ENCODE measurements at places on chromosomes 16 and 17. TPM values are rescaled to one million over a fixed set of nuclear protein-coding genes. Genes with fewer than 3 reads are reported as not detected.

GRCh38 chr16:46727630-46728029 is 20.5 kb downstream of the MYLK3 start:
- H3K4me1 ChIP-seq, result no peaks in the 10 kb centered on the region
- H3K4me3 ChIP-seq, result no peak overlapping the region
- no peaks in the 10 kb centered on the region for H3K36me3 ChIP-seq
- no peak overlapping the region for H3K27ac ChIP-seq

- H3K27me3 ChIP-seq, result no peaks in the 10 kb centered on the region
- peaks cover 95% of the 10 kb centered on the region for H3K36me3 ChIP-seq
- no peaks in the 10 kb centered on the region for H3K4me1 ChIP-seq
- H3K4me3 ChIP-seq, result no peak overlapping the region
- no peak for DNase-seq
These were observed 49.7 kb upstream of the ENDOV start for GRCh38 chr17:80365001-80365965.

GRCh38 chr17:76056882-76057281 is 15.4 kb downstream of the SRP68 start:
- no peaks in the 10 kb centered on the region for H3K4me1 ChIP-seq
- H3K36me3 ChIP-seq, result peaks cover 91% of the 10 kb centered on the region
- H3K27me3 ChIP-seq, result no peaks in the 10 kb centered on the region
- no peak overlapping the region for H3K27ac ChIP-seq
- no peak overlapping the region for H3K4me3 ChIP-seq

- DNase-seq, result no peak
- peaks cover 13% of the 10 kb centered on the region for H3K27me3 ChIP-seq
- H3K36me3 ChIP-seq, result no peaks in the 10 kb centered on the region
These were observed 986 bp downstream of the FA2H start for GRCh38 chr16:74773446-74774222.

DNA sequence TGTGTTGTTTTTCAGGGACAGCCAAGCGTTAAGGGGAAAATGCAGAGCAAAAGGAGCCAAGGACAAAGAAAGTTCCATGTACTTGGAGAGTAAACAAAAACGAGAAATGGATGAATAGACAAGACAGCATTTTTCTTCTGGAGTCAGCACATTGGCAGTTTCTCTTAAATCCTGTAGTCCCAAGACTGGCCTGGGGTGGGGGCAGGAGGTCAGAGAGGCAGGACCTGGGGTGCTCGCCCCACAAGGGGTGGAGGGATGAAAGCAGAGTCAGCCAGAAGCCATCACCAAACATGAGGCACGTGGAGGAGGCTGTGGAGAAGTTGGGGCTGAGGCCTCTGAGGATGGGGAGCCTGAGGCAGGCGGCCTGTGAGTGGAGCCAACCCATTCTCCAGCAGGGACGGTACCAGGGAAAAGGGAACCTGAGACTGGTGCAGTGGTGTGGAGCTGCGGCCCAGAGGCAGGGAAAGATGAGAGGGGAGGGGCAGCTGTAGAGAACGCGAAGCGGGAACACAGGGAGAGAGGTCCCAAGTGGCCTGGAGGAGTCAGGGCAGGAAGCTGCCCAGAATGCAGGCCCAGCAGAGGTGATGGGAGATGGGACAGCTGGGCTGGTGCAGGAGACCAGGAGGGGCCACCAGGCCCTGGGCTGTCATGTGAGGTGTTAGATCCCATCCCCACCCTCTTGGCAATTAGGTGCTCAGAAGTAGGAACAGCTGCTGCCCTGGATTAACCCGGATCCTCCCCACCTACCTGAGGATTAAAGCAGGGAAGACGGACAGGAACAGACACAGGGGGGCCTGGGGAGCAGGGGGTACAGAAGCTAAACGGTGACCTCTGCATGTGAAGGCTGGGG is 3.3 kb downstream of the TLCD3B start:
- no peaks in the 10 kb centered on the region for H3K36me3 ChIP-seq
- H3K4me3 ChIP-seq, result no peak overlapping the region
- no peak overlapping the region for H3K27ac ChIP-seq
- no peak for DNase-seq

DNA sequence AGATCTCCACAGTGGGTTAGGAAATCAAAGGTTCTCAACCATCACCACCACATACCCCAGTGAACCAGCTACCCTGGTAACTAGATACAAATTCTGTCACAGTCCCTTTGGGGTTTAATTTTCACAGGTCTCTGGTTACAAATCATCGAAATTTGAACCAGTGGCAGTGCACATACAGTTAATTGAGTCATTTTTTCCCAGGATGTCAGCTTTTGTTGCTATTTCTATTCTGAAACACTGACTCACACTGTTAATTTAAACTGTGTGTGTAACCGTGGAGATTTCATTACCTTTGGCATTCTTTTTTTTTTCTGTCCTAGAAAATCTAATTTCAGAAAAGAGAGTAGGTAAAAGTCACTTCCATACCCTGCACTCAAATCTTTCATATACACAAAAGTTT is 511.5 kb downstream of the TOX3 start:
- H3K4me3 ChIP-seq, result no peak overlapping the region
- DNase-seq, result no peak
- no peaks in the 10 kb centered on the region for H3K36me3 ChIP-seq
- no peaks in the 10 kb centered on the region for H3K27me3 ChIP-seq
- H3K4me1 ChIP-seq, result no peaks in the 10 kb centered on the region
- H3K27ac ChIP-seq, result no peak overlapping the region

DNA sequence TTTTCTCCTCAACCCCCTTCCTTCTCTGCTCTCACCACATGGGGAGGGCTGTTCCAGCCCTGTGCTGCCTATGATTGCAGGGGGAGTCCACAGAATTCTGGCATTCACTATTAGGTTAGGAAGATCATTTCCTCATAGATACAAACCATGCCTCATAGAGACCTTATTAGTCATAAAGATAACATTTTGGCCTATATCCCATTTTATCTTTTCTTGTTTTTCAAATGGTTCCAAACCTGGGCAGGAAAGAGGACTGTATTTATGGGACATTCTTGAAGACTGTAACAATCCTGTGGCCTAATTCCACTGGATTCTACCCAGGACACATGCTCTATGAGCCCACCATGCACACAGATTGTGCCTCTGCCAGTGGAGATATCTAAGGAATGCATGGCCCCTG is 51.7 kb downstream of the ASIC2 start:
- no peaks in the 10 kb centered on the region for H3K36me3 ChIP-seq
- no peak overlapping the region for H3K27ac ChIP-seq
- H3K4me1 ChIP-seq, result no peaks in the 10 kb centered on the region
- DNase-seq, result no peak
- no peak overlapping the region for H3K4me3 ChIP-seq

DNA sequence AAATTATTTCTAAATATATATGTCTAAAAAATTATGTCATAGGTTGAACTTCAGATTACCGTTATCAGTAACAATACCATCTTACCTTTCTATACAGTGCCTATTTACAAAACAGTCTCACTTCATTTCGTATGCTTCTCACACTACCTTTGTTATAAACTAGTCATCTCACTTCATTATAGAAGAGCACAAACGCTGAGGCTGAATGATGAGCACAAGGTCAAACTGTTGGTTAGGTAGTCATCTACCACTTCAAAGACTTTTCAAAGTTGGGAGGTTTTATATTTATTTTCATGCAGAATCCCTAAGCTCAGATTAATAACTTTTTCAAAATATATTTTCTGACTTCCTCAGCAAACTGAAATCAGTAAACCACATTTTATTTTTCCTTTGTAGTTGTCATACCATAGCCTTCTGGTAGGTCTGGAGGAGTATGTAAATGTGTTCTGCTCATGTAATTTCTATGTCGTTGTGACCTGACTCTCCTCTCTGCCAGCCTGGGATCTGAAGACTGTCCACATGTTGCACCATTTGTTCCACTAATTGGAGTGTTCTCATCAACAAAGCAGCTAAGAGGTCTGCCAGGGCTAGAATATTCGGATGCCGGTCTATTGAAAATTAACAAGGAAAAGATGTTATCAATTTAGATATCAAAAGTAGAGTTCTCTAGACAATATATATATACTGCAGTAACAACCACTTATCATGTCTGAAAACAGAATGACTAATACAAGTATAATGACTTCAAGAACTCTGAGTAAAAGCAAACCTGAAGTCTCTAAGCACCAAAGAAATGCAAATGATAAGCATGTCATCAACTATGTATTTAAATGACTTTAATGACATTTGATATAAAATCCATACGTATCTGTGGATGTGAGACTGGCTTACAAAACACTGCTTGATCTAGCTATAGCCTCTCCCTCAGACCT is 73.9 kb downstream of the CEP95 start:
- peaks cover 35% of the 10 kb centered on the region for H3K36me3 ChIP-seq
- no peak overlapping the region for H3K4me3 ChIP-seq

DNA sequence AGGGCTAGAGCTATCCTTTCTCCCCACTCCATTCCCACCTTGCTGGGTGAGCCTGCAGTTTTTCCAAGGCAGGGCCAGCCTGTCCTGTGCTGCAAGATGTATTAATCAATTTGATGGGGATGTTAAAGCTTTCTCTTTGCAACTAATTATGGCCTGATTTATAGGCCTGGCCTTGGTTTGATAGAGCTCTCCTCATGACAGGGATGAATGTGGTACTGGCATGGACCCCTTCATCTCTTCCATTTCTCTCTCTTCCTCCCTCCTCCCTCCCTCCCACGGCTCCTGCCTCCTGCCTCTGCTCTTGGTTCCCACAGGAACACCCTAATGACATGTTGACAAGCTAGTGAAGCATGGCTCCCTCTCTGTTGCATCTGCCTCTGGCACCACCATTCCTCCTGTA is 47.2 kb upstream of the SKAP1 start:
- no peaks in the 10 kb centered on the region for H3K36me3 ChIP-seq
- no peak for DNase-seq
- no peak overlapping the region for H3K4me3 ChIP-seq
- no peaks in the 10 kb centered on the region for H3K27me3 ChIP-seq

- no peaks in the 10 kb centered on the region for H3K36me3 ChIP-seq
- H3K27me3 ChIP-seq, result peaks cover 4% of the 10 kb centered on the region
- H3K4me3 ChIP-seq, result no peak within 1 kb of the TSS
- peaks cover 12% of the 10 kb centered on the region for H3K4me1 ChIP-seq
- DNase-seq, result no peak
- no peak within 1 kb of the TSS for H3K27ac ChIP-seq
These were observed at the start of gene CLEC10A for GRCh38 chr17:7079581-7080455. Gene CLEC10A, minus strand, starts transcription at chr17:7080251. Its CDS starts 1,439 bp downstream, at chr17:7078812.

DNA sequence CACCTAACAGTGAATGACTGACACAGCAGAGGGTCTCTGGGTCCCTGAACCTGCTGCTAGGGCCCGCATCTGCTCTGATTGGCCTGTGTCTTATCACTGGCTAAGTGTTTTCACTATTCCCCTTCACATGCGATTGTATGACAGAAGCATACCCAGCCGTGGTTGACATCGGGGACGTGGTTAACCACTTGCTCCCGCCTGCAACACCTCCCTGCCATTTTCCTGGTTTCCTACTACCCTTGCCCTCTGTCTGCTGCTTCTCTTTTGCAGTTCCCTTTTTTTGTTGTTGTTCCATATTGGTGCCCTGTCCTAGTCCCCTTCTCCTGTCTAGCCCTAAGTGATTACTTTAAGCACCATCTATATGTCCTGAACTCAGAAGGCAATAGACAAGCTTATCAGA is 177.0 kb downstream of the RGS9 start:
- no peak overlapping the region for H3K27ac ChIP-seq
- peaks cover 28% of the 10 kb centered on the region for H3K27me3 ChIP-seq
- no peaks in the 10 kb centered on the region for H3K4me1 ChIP-seq
- H3K36me3 ChIP-seq, result no peaks in the 10 kb centered on the region

- peaks cover 7% of the 10 kb centered on the region for H3K4me1 ChIP-seq
- H3K36me3 ChIP-seq, result no peaks in the 10 kb centered on the region
- no peaks in the 10 kb centered on the region for H3K27me3 ChIP-seq
- no peak for DNase-seq
- no peak overlapping the region for H3K27ac ChIP-seq
These were observed 100.9 kb upstream of the TNRC6C start for GRCh38 chr17:77857613-77858012.

DNA sequence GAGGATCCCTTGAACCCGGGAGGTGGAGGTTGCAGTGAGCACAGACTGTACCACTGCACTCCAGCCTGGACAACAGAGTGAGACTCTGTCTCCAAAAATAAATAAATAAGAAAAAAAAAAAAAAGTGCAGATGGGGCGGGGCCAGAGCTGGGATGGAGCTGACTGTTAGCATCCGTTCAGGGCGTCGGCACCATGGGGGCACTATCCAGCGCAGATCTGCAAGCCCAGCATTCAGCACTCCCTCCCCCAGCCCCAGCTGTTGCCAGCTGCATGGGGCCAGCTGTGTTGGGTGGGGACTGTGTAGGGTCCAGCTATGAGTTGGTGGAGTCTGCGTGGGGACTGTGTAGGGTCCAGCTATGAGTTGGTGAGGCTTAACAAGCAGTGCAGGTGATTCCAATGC is 13.3 kb downstream of the GPRC5C start:
- H3K4me3 ChIP-seq, result no peak overlapping the region
- no peaks in the 10 kb centered on the region for H3K27me3 ChIP-seq
- H3K36me3 ChIP-seq, result no peaks in the 10 kb centered on the region
- DNase-seq, result no peak
- H3K4me1 ChIP-seq, result peaks cover 3% of the 10 kb centered on the region

- no peak overlapping the region for H3K27ac ChIP-seq
- DNase-seq, result no peak
- H3K27me3 ChIP-seq, result no peaks in the 10 kb centered on the region
These were observed 84.0 kb downstream of the MSI2 start for GRCh38 chr17:57340160-57340981.

DNA sequence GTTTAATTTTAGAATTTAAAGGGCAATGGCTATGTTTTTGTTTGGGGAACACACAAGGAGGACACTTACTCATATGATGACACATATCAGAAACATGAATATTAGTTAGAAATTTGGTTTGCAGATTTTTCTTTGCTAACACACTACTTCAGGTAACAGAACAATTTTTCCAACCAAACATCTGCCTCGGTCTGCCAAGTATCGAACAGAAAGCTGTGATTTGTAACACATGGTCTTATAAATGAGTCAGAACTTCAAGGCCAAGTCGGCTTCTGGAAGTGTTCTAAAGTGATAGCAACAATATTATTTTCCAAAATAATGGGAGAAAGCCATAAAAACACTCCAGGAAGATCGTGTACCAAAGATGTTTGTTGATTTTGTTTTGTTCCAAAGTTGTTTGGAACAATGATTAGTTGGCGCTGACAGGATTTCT is 75.9 kb upstream of the PMFBP1 start:
- no peaks in the 10 kb centered on the region for H3K36me3 ChIP-seq
- DNase-seq, result no peak
- H3K4me1 ChIP-seq, result no peaks in the 10 kb centered on the region

The MPDU1 gene
- polyA plus RNA-seq, result 47.2 TPM

The GPRC5C gene
- polyA plus RNA-seq, result not detected

The HEATR9 gene
- not detected for polyA plus RNA-seq

The SLC6A2 gene
- not detected for polyA plus RNA-seq

The OSBPL7 gene
- polyA plus RNA-seq, result 3.6 TPM

The CPHXL2 gene
- polyA plus RNA-seq, result not detected

The KRTAP1-5 gene
- polyA plus RNA-seq, result not detected

The SLC38A10 gene
- 50.1 TPM for polyA plus RNA-seq

The KRTAP3-1 gene
- not detected for polyA plus RNA-seq

All from CD4-positive, CD25-positive, alpha-beta regulatory T cell (primary cell).